Stimulated activated CD8-positive, alpha-beta memory T cell treated with anti-CD3 and anti-CD28 coated beads, Interleukin-2, amount 100 ng/mL, for 48 hours (primary cell): ENCODE measurements at places on chromosomes 16 and 17.

- no peak for DNase-seq
Measured at GRCh38 chr16:82744958-82745357, 118.2 kb downstream of the CDH13 start.

- DNase-seq = no peak
Measured at GRCh38 chr17:61834610-61835009, 28.7 kb downstream of the BRIP1 start.

DNA sequence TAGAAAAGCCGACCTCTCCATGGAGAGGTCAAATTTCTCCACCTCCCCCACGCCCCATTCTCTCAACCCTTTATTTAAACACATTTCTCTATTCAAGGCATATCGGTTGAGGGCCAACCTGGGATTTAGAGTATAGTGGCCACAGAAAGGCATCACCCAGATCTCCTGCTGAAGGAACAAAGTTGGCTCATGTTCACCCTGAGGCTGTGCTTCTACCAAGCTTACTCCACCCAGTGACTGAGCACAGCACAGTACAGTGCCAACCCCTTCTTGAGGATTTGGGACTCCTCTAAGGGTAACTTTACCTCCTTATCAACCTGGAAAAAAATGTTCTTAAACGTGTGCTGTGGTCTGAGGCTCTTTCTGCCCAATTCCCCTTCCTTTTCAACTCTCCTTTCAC lies 94.0 kb downstream of the CMC2 start:
- no peak for DNase-seq

- no peak for DNase-seq
Measured at GRCh38 chr17:48627623-48628521, 1.7 kb upstream of the HOXB9 start.

GRCh38 chr16:56986361-56986760 lies 3.0 kb upstream of the NLRC5 start:
- no peak for DNase-seq

- no peak for DNase-seq
Measured at GRCh38 chr16:30805370-30806169, 18.6 kb upstream of the ZNF629 start.

DNA sequence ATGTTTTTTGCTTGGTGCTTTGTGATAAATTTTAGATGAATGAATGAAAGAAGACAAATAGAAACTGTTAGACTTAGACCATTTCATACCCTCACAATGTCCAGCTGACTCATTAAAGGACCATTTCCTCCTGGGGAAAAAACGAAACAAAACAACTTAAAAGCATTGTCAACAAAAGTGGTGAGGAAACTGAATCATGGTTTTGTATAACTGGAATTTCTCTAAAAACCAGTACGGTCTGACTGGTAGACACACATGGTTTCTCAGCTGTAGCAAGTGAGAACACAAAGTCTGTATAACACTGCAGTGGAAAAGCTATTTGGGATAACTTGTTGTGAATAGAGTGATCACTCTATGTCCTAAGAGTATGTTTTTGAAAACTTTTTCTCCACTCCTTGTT lies 5.3 kb upstream of the DDX52 start:
- DNase-seq = no peak

GRCh38 chr17:17001874-17002520 lies 30.1 kb upstream of the TNFRSF13B start:
- peak; percentile 75 for DNase-seq

- no peak for DNase-seq
Measured at GRCh38 chr16:4695473-4696171, 2.3 kb downstream of the NUDT16L1 start.

GRCh38 chr17:75996665-75997590 lies 3.7 kb upstream of the CDK3 start:
- no peak for DNase-seq

GRCh38 chr16:83676086-83676485 lies 131.7 kb upstream of the HSBP1 start:
- no peak for DNase-seq

GRCh38 chr16:12142157-12142556 lies 165.6 kb downstream of the SNX29 start:
- no peak for DNase-seq

DNA sequence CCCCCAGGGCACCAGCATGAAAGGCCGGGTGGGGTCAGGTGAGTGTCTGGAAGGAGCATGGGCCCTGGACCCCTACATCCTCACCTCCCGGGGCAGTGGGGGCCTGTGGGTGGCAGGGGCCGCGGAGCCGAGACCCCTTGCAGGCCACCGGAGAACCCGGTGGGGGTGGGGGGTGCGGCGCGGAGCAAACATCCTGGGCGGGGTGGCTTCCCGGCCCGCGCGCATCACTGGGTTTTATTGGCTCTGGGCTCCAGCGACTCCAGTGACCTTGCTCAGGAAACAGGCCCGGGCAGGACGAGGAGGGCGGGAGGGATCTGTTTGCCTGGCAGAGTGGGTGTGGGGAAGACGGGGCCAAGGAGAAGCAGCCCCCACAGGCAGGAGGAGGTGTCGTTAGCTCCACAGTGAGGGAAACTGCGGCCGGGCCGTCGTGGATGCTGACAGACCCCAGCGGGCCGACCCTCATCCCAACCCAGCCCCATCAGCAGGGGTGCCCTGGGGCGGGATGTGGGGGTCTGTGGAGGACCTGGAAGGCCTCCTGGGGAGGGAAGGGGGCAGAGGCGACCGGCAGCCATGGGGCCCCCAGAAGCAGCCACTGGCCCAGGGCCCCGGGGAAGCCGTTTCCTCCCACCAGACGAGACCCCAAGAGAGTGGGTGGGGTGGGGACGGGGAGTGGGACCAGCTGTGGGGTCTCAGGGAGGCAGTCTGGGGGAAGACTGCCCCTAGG lies 10.6 kb downstream of the SSTR5 start:
- DNase-seq = no peak

GRCh38 chr16:49554681-49555080 lies 181.1 kb downstream of the C16orf78 start:
- no peak for DNase-seq
